H9 (cell line): ENCODE measurements at places on chromosomes 12 and 14.

DNA sequence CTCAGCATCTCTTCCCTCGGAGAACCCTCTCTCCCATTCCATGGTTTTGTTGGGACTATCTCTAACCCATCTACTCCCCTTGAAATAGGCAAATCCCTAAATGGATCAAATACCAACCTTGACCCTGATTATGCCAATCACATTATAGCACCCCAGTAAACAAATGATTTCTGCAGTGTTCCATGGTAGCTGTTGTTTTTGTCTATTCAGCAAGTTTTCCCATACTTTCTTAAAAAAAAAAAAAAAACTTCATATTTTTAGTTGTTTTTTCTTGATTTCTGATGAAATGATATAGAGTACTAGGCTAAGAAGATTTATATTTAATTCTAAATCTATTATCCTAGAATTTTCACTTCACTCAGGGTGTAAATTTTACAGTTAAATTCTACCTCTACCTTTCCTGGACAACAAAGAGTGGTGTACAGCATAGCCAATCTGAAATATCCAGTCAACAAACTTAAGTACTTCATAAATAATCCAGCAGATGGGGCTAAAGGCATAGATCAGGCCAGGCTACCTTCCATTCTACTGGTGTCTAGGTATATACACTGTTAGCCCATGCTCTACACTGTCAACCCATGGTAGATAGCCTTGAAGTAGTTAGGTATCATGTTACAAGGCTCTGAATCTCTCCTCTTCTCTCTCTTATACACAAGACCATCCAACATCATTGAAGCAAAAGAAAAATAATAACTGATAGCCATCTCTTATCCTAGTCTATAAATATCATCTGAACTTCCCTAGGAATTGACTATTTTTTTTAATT is 82.2 kb downstream of the PLEKHG7 start:
- no peak for DNase-seq

- no peak for DNase-seq
Observed at GRCh38 chr12:46205294-46205693, 63.5 kb downstream of the SLC38A1 start.

DNA sequence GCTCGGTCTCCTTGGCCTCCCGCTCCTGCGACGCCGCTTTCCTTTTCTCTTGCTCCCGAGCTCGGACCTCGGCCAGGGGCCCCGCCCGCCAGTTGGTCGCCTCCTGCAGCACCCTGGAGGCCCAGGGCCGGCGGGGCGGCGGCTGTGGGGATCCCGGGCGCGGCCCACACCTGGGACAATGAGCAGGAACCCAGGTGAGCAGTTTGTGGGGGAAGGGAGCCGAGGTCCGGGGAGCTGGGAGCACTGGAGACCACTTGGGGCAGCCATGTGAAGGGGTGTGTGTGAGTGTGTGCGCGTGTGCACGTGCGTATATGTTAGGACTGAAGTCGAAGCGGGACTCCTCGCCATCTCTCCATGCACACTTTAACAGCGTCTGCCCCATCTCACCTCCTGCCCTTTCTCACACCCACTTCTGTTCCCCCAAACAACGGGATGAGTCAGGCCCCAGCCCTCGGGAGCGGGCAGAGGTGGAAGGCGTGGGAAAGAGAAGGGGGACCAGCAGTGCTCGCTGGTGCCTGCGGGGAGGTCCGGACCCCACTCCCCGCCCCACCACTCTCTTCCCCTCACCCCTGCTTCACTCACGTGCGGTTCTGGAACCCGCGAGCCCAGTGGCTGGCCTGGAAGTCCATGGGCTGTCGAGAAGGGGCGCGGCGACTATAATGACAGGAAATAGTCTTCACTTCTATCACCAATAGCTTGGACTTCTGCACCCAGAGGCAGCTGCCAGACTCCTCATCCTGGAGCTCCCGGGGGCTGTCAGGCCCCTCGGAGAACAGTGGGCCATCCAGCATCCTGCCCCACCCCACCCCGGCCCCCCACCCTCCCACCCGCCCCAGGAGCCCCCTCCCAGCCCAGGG is 450 bp downstream of the DDN start:
- DNase-seq: peak; percentile 65

DNA sequence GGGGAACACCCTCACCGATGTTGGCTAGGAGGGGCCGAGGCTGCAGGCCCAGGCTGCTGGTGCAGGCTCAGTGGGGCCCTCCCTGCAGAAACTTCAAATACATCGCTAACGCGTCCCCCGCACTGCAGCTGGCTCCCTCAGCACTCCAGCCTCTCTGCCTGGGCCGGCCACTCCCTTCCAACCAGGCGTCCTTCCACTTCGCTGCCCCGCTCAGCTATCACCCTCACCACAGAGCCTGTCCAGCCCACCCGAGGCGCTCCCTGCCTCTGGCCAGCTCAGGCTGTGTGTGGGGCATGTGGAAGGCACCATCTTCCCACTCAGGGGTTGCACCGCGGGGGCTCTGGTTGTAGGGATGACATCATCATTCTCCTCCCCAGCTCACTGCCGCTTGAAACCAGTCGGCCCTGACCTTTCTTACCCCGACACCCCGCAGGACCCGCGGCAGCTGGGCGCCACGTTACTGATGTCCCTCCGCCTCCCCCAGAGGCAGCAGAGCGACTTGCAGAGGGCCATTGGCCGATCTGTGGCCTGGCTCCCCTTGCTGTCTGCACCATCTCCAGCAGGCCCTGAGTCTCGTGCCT is 199.9 kb upstream of the RTL1 start:
- no peak for DNase-seq

GRCh38 chr12:102436867-102437266 is 43.5 kb downstream of the IGF1 start:
- no peak for DNase-seq

DNA sequence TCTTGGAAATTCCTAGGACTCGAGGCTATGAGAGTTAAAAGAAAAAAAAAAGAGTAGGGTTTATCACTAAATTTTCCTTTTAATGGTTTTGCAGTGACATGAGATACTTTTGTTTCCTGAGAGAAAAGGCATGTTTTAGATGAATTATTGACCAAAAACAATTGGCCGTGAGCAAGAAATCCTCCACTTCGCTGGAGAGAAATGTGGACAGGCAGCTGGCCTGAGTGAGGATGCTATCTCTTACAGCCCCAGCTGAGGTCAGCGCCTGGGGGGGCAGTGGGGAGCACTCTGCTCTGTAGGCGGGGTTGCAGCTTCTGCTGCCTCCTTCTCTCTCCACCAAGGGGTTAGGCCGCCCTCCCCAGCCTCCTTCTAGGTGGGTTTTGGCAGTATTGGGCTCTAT is 54.7 kb downstream of the PRIMA1 start:
- no peak for DNase-seq

- no peak for DNase-seq
Observed at GRCh38 chr14:93044556-93044955, 71.2 kb downstream of the ITPK1 start.

- DNase-seq: no peak
Observed at GRCh38 chr12:76028571-76029277, 2.9 kb downstream of the PHLDA1 start.

GRCh38 chr12:64946132-64946829 is 121.8 kb downstream of the TBC1D30 start:
- no peak for DNase-seq

DNA sequence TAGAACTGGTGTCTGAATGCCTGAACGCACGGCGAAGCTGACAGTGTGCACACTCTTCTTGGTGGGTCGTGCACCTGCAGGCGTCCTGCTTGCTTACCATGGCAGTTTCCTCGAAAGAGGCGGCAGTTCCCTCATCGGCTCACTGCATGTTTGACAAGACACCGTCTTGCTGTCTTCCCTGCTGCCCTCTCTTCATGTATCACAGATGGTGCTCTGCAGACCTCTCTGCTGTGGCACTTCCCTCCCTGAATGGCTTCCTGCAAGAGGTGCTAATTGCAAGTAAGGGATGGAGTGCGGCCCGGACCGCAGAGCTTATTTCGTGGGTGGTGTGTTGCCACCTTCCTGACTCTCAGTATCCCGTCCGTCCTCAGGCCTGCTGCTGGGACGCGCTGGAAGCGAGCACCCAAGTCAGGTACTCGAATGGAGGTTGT is 156.7 kb upstream of the RTL1 start:
- no peak for DNase-seq

DNA sequence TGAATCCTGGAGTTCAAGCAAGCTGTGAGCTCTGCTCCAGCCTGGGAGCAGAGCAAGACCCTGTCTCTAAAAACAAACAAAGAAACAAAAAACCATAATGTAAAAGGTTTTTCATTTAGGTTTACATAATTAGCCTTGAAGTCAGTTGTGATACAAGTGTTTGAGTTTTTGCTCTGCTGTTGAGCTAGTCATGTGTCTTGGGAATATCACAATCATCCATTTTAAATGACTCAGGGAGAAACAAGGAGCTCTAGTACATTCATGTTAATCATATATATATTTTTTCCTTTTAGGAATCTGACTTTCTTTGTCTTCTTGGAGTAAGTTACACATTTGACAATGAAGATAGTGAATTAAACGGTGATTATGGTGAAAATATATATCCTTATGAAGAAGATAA is 12.9 kb downstream of the MIA2 start:
- no peak for DNase-seq

GRCh38 chr12:112523856-112524255 is 105.1 kb downstream of the PTPN11 start:
- DNase-seq: no peak

DNA sequence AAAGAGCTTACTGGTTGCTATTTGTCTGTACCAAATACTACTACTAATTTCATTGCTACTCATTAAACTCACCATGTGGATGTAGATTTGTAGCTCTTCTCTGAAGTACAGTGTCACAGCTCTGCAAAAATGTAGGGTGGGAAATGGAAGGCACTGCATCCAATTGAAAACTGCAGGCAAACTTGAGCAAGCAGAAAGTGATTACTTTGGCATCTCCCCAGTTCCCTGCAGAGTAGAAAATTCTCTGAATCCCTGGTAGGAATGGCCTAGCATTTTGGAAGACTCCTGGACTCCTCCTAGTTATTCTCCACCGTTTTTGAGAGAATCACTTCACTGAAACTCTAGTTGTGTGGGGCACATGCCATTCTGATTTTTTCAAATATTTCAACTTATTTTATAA is 239.1 kb downstream of the DIO2 start:
- DNase-seq: no peak

GRCh38 chr14:74973003-74973653 is 17.7 kb upstream of the PGF start:
- DNase-seq: no peak

DNA sequence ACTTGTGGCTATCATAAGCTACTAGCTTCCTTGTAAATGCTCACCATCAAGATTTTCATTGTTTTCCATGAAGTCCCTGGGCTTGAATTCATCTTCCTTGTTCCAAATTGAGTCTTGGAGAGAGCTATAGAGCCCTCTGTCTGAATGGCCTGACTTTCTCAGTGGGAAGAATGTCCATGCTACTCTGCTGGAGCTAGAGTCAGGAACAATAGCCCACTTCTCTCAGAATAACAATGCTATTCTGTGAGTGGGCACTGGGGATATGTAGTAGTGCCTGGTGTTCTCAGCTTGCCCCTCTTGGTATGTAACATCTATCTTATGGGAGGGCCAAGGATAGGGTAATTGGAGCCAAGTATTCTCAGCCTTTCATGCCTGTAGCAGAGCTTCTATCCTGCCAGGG is 127.6 kb upstream of the TRHDE start:
- DNase-seq: no peak
